ENCODE measurements at places on chromosomes 11 and 22.

GRCh38 chr22:38477585-38477984 is 9.7 kb downstream of the KDELR3 start:
- DNase-seq: no peak

- no peak for DNase-seq
These were observed 44.5 kb downstream of the CD44 start for GRCh38 chr11:35183326-35183925.

DNA sequence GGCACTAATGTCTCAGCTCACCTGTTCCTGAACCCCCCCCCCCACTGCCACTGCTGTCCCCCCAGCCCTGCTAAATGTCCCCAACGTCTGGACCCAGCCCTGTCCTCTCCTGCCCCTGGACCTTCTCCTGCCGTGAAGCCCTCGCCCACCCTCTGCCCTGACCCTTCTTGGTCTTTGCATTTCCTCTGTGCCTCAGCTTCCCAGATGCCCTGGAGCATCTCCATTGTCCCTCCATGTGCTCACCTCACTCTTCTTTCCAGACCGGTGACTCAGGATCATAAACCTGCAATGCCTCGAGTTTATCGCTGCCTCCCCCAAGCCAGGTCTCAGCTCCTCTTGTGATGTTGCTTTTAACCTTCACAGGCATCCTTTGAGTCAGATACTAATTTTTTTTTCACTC is 416.4 kb downstream of the BRD1 start:
- no peak for DNase-seq

GRCh38 chr22:32411402-32411801 is 645 bp downstream of the RTCB start:
- peak; percentile 30 for DNase-seq

DNA sequence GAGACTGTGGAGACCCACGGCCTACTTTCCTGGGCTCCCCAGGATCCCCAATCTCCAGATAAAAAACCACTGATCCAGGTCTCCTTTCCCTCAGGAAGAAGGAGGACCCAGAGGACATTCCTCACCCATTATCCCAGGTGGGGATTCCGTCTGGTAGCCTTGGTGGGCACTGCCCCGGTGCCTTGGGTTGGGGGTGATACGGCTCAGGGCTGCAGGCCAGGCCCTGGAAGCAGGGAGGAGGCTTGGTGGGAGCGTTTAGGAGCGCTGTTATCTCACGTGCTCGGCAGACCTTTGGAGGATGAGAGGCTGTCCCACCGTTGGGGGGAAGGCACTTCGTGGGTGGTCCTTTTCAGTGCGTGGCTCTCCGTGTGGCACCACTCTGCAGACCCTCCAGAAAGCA is 926.3 kb downstream of the BRD1 start:
- DNase-seq: no peak

- DNase-seq: peak; percentile 56
These were observed 233.0 kb downstream of the FAM76B start for GRCh38 chr11:95556342-95557163.

DNA sequence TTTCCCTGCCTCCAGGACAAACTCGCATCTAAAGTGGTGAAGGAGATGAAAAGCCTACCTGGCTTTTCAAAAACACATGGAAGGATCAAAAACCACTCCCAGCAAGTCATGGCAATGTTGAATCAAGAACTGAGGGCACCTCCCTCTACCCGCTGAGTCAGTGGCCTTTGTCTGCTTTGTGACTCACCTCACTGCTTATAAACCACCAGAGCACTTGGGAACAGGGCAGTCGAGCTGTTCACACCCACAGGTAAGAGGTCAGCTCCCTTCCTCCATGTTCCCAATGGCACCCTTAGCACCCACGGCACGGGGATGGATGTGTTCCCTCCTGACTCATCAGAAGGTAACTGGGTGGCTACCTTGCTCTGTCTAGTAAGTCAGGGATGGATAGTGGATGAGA is 21.7 kb downstream of the TENM4 start:
- DNase-seq: no peak

DNA sequence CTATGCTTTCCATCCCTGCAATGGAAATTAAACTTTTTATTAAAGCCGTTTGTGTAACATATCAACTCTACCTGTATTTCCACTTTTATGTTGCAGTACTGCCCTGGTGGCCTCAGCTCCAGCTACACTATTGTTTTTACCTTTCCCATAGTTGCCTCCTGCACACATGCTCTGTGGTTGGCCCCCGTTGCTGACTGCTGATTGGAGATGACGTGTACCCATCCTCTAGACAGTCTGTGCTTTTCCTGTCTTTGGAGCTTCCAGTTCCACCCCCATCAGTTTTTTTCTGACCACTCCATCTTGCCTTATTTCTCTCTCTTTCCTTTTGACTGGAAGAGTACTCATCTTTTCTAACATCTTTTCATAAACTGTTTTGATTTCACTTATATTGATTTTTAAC is 123.8 kb downstream of the TEAD1 start:
- no peak for DNase-seq

- peak; percentile 26 for DNase-seq
These were observed 44.9 kb downstream of the PACSIN2 start for GRCh38 chr22:42970029-42970428.

DNA sequence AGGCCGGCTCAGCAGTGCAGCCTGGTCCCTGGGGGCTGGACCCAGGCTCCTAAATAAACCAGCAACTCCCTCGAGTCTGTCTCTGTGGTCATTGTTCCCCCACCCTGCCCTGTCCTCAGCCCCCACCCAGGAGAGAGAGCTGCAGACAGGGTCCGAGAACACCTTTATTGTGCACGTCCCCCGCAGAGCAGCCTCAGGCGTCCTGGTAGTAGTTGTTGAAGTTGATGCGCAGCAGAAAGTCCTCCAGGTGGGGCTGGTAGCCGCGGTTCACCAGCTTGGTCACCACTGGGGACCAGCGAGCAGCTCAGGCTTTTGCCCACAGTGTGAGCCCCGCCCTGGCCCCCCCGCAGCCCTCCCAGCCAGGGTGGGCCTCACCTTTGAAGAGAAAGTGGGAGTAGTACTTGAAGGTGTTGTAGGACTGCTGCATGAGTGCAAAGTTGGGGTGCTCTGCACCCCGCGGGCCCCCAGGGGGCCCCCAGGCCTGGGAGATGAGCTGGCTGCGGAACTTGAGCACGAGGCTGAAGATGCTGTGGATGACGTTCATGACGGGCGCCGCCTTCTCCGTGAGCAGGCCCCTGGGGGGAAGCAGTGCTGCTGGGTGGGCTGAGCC is 16.8 kb downstream of the SELENOO start:
- DNase-seq: no peak

GRCh38 chr11:119373059-119373920 is 8.2 kb downstream of the USP2 start:
- no peak for DNase-seq

- no peak for DNase-seq
These were observed at the start of gene DKK3 for GRCh38 chr11:12007769-12008737. Gene DKK3, minus strand, starts transcription at chr11:12008626. Its CDS starts 44 bp downstream, at chr11:12008582.

- DNase-seq: no peak
These were observed 39.4 kb upstream of the DEUP1 start for GRCh38 chr11:93291110-93291509.

DNA sequence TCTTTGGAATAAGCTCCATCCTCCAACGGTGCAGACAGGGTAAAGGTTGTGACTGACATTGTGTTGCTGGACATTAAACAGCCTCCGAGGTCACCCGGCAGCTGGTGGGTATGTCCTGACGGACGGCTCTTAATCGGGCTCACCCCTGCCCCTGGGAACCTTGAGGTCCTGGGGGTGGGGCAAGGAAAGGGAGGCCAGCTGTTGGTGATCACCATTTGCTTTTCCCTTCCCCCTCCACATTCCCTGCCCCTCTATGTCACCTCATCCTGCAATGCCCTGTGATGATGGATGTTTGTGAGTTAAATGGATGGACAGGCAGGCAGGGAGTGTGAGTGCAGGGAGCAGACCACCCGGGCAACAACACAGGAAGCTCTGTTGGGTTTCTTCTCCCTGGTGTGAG is 26.3 kb downstream of the APLNR start:
- no peak for DNase-seq

DNA sequence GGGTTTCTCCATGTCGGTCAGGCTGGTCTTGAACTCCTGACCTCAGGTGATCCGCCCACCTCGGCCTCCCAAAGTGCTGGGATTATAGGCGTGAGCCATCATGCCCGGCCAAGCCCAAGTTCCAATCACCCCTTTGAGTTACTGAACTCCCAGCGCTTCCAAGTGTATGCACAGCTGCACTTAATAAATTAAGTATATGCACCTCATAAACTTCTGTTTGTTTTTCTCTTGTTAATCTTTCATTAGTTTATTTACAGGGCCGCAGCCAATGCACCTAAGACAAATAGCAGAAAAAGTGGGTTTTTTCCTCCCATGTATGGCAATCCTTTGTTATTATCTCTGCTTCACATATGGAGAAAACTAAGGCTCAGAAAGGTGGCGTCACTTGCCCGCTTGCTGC is 21.3 kb downstream of the SYN3 start:
- no peak for DNase-seq

GRCh38 chr22:36192542-36192941 is 9.1 kb downstream of the APOL4 start:
- no peak for DNase-seq

DNA sequence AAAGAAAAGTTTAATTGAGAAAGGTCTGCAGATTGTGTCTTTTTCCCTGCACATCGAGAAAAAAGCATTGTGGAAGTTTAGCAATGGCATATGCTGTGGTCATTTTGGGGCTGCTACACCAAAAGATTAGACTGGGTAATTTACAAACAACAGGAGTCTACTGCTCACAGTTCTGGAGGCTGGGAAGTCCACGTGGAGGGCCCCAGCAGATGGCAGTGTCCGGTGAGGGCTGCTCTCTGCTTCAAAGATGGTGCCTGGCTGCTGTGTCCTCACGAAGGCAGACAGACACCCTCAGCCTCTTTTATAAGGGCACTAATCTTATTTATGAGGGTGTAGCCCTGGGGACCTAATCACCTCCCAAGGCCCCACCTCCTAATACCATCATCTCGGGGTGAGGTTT is 21.1 kb downstream of the PHF21B start:
- DNase-seq: no peak

DNA sequence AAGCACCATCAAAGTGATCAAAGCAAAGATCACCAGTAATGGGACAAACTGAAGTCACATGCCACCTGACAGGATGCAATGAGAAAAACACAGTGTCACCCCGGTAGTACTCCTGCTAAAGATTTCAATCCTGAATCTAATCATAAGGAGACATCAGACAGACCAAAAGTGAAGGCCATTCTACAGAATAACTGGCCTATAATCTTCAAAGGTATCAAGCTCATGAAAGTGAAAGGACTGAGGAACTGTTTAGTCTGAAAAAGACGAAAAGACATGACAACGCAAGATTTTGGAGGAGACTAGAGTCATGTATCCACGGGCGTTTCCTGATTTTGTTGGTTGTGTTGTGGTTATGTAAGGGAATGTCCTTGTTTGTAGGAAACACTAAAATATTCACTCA is 42.4 kb upstream of the TSKU start:
- no peak for DNase-seq

GRCh38 chr11:130583801-130584211 is 135.4 kb downstream of the ADAMTS15 start:
- no peak for DNase-seq

GRCh38 chr11:110772863-110773262 is 60.6 kb upstream of the ARHGAP20 start:
- DNase-seq: no peak

DNA sequence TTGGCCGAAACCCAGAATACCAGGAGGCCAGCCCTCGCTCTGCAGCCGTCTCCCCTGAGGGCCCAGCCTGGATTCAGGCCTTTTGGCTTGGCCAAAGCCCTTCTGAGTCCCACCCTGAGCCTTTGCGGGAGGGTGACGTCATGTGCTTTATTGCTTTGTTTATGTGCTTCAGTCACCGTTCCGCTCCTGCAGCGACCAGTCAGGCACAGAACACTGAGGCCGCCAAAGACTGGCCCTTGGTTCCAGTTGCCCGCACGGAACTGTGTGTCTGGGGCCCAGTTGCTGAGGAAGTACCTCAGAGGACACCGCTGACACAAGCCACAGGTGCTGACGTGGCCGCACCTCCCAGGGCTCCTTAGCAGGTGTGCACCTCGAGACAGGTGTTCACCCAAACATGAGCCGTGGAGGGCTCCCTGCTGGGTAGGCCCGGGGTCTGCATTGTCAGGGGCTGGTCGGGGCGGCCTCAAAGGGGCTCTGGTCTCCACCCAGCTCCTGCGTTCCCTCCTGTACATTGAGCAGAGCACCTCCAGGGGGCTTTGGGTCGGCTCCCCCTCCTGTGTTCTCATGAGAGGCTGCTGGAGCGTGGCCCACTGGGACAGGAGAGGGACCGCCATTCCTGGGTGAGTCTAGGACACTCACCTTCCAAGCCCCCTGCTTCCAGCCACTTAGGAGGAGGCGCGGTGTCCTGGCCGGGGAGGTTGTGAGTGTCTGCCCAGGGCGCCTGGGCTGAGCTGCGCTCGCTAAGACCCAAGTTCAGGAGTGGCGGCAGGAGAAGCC is 376.8 kb downstream of the TBC1D22A start:
- no peak for DNase-seq

DNA sequence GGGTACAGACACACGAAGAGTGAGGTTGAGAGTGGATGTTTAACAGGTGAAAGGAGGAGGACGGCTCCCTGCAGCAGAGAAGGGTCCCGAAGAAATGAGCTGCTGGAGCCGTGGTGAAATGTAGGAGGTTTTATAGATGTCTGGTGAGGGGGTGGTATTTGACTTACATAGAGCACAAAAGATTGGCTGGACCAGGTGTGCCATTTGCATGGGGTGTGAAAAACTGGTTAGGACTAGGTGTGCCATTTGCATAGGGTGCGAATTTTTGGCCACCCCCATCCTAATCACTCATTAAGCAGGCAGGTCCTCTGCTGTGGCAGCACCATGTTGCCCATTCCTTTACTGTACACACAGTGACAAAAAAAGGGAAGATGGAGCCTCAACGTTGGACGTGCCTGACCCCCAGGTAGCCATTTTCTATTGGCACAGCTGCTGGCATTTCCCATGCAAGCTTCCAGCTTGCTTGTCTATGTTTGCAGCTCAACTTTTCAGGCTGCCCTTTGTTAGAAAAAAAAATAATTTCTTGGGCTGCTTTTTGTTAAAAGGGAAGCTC is 581.7 kb upstream of the B3GAT1 start:
- DNase-seq: no peak

DNA sequence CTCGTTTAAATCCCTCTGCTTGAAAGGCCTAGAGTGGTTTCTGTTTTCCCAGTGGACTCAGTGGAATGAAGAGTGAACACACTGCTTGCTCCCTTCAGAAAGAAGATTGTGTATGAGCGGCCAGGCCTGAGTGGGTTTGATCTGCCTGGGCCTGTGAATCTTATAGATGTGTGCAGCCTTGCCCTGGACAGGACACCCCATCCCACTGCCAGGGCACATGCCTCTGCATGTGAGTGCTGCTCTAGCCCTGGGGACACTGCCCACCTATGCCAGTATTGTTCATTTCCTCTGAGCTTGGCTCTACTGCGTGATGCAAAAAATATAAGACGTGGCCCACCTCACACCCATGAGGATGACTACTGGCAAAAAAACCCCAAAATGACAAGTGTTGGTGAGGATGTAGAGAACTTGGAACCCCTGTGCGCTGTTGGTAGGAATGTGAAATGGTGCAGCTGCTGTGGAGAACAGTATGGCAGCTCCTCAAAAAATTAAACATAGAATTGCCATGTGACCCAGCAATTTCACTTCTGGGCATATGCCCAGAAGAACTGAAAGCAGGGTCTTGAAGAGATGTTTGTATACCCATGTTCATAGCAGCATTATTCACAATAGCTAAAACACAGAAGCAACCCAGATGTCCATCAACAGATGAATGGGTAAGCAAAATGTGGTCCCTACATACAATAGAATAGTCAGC is 27.3 kb upstream of the NECTIN1 start:
- no peak for DNase-seq

- DNase-seq: peak; percentile 65
These were observed 1.7 kb downstream of the SBF1 start for GRCh38 chr22:50473088-50473487.

GRCh38 chr11:119880143-119880542 is 151.1 kb upstream of the NECTIN1 start:
- no peak for DNase-seq
